Natural killer cell (primary cell): ENCODE measurements at places on chromosomes 6 and 20. TPM values are rescaled to one million over a fixed set of nuclear protein-coding genes. Genes with fewer than 3 reads are reported as not detected.

DNA sequence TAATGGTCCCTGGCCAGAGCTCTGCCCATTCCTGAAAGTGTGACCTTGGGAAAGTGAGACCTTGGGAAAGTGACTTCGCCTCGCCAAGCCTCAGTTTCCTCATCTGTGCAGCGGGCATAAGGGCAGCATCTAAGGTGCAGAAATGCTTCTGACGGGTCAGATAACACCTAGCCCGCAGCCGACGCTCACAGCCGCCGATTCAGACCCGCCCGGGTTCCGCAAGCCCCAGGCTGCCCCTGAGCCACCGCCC, 486 bp downstream of the FKBP1A start:
- H3K27ac ChIP-seq = peak overlapping the region; percentile 49
- no peaks in the 10 kb centered on the region for H3K27me3 ChIP-seq
- peak overlapping the region; percentile 49 for H3K4me3 ChIP-seq
- no peak for DNase-seq
- H3K36me3 ChIP-seq = no peaks in the 10 kb centered on the region

- no peak overlapping the region for H3K4me3 ChIP-seq
- H3K27me3 ChIP-seq = no peaks in the 10 kb centered on the region
- H3K36me3 ChIP-seq = no peaks in the 10 kb centered on the region
- H3K4me1 ChIP-seq = no peaks in the 10 kb centered on the region
Observed at GRCh38 chr6:38322138-38322537, 317.6 kb downstream of the BTBD9 start.

GRCh38 chr6:14113976-14114375, 3.6 kb upstream of the CD83 start:
- H3K27ac ChIP-seq = no peak overlapping the region
- peaks cover 29% of the 10 kb centered on the region for H3K4me1 ChIP-seq
- H3K4me3 ChIP-seq = no peak overlapping the region
- no peaks in the 10 kb centered on the region for H3K36me3 ChIP-seq
- H3K27me3 ChIP-seq = peaks cover 4% of the 10 kb centered on the region

GRCh38 chr6:155115893-155116570, 120.9 kb downstream of the TIAM2 start:
- no peaks in the 10 kb centered on the region for H3K4me1 ChIP-seq
- H3K4me3 ChIP-seq = no peak overlapping the region
- no peak for DNase-seq
- no peaks in the 10 kb centered on the region for H3K27me3 ChIP-seq
- no peak overlapping the region for H3K27ac ChIP-seq

- no peaks in the 10 kb centered on the region for H3K4me1 ChIP-seq
- no peaks in the 10 kb centered on the region for H3K36me3 ChIP-seq
- no peaks in the 10 kb centered on the region for H3K27me3 ChIP-seq
- no peak overlapping the region for H3K4me3 ChIP-seq
Observed at GRCh38 chr20:61822396-61822795, 243.3 kb downstream of the TAF4 start.

DNA sequence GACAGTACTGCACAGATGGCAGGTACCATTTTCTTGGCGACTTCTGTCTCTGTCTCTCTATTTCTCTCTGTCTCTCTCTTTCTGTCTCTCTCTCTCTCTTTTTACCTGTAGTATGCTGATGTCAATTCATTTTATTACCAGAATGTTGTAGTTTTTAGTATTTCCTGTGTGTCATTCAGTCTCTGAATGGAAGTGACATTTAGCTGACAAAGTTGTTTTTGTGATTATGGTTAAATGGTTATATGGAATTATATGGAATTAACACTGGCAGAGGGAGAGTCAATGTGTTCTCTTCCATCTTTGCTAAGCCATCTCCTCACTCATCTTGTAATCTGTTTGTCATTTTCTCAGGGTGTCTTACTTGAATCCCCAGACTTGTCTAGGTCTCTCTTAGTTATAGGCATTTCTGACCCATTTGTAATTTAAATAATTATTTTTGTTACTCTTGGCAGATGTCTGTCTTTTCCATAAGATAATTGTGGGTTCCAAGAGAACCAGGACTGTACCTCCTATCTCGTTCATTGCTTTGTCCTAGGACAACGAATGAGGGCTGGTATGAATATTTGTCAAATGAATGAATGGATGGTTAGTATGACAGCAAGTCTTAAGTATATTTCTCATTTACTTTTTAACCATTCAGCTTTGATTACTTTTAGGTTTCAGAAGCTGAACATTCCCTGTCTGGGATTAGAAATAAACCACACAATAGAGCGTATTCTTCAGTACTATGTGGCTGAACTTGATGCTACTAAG, 64.4 kb downstream of the DNAH8 start:
- no peaks in the 10 kb centered on the region for H3K36me3 ChIP-seq
- no peak overlapping the region for H3K27ac ChIP-seq
- no peaks in the 10 kb centered on the region for H3K4me1 ChIP-seq
- no peaks in the 10 kb centered on the region for H3K27me3 ChIP-seq

GRCh38 chr6:166578536-166579236, 7.8 kb downstream of the RAMACL start:
- H3K4me1 ChIP-seq = no peaks in the 10 kb centered on the region
- H3K27ac ChIP-seq = no peak overlapping the region
- no peaks in the 10 kb centered on the region for H3K27me3 ChIP-seq
- no peak for DNase-seq
- no peaks in the 10 kb centered on the region for H3K36me3 ChIP-seq
- no peak overlapping the region for H3K4me3 ChIP-seq

DNA sequence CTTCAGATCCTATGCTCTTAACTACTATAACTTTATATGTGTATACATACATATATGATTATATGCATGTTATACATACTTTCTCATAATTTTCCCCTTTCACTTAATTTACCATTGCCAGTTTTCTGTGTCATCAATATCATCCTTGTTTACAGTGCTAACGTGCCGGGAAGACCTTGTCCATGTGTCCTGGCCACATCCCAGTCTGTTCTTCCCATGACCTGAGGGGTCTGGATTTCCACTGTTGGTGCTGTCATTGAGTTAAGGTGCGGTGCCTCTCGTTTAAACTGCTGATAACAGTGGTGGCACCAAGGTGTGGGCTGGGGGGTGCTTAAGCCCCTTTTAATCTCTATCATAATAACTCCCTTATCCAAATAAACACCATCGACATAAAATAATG, 8.5 kb upstream of the SDCBP2 start:
- no peak overlapping the region for H3K4me3 ChIP-seq
- H3K36me3 ChIP-seq = peaks cover 4% of the 10 kb centered on the region
- H3K27ac ChIP-seq = no peak overlapping the region
- no peak for DNase-seq
- H3K4me1 ChIP-seq = peaks cover 6% of the 10 kb centered on the region

DNA sequence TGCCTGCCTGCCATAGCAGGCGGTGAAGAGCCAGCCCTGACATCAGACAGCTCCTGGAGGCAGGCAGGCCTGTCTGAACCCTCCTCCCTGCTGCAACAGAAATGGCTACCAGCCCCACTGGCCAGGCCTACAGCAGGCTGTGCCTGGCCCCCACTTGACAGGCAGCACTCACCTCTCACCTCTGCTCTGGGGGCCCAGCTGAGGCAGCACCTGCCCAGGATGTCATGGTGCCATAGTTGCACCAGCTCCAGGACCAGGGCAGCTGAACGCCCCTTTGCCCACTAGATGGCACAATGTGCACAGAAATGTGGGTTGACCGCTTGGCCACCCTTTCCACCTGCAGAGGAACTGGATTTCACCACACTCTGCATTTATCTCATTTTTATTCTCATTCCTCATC, 30.6 kb downstream of the MRPL14 start:
- DNase-seq = peak; percentile 65
- H3K4me3 ChIP-seq = no peak overlapping the region
- H3K4me1 ChIP-seq = peaks cover 3% of the 10 kb centered on the region
- H3K36me3 ChIP-seq = no peaks in the 10 kb centered on the region

GRCh38 chr6:107114926-107115694, at the start of gene BEND3:
BEND3 (minus strand) TSS chr6:107115515; CDS start chr6:107099285, 16,230 bp downstream.
- peaks cover 6% of the 10 kb centered on the region for H3K27me3 ChIP-seq
- peak within 1 kb of the TSS; percentile 43 for H3K4me3 ChIP-seq
- no peak within 1 kb of the TSS for H3K27ac ChIP-seq
- H3K4me1 ChIP-seq = peaks cover 19% of the 10 kb centered on the region
- peak; percentile 68 for DNase-seq

PDE7B gene
- not detected for total RNA-seq

SIRPA gene
- 2.3 TPM for total RNA-seq

PDYN gene
- total RNA-seq = not detected

CDSN gene
- total RNA-seq = not detected
